SK-N-SH (cell line): ENCODE measurements at places on chromosomes 12 and 14. TPM values are rescaled to one million over a fixed set of nuclear protein-coding genes. Genes with fewer than 3 reads are reported as not detected.
A peak's percentile ranks its signal among the peaks of the same experiment; 100 is the strongest.

GRCh38 chr12:106581543-106582248 lies 1.1 kb upstream of the RFX4 start:
- DNase-seq: peak; percentile 63

The AQP6 gene
- 0.10 and 0.21 TPM in 2 replicates for polyA plus RNA-seq

DNA sequence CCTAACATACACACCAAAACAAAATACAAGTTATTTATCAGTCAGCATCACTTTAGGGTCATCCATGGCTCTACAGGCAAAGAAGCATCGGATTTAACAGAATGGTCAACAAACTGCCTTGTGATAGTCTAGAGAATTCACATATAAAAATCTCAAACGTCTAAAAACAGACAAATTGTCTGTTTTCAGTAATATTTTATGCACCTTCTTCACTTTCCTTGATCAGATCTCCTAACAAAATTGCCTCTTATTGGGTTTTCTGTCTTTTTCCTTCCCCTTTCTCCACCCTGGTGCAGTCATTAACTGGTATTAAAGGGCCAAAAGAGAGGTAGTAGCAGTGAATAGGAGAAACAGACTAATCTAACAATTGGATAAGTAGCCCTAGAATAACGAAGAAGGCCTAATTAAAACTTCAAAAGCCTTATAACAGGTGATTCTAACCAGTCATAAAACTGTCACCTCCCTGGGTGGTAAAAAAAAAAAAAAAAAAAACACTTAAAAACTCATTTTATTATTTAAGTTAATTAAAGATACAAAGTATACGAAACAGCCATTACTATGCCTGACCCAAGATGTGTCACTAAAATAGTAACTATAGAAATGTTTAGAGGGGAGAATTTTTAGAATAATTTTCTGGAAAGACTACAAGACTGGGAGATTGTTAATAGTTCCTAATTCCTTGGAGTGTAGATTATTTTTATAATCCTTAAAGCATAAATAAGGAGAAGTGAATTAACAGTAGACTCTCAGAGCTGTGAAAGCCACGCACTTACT lies 1.5 kb downstream of the KIF21A start:
- no peak for DNase-seq

- no peak for DNase-seq
These were observed 903.4 kb upstream of the FOXG1 start for GRCh38 chr14:27863166-27863565.

- no peak for DNase-seq
These were observed 55.6 kb downstream of the SMUG1 start for GRCh38 chr12:54132976-54133771.
